Mucosa of gallbladder (tissue), 1 donor: ENCODE measurements at places on chromosomes 11 and 22. TPM values are rescaled to one million over a fixed set of nuclear protein-coding genes. Genes with fewer than 3 reads are reported as not detected.

CFAP300 gene
- 7.1 TPM for total RNA-seq

SHANK2 gene
- 18.0 TPM for total RNA-seq

ALDH3B2 gene
- total RNA-seq: 0.63 TPM

MS4A6E gene
- total RNA-seq: not detected

FCHSD2 gene
- 56.4 TPM for total RNA-seq

DPP3 gene
- 61.2 TPM for total RNA-seq

CYB561A3 gene
- total RNA-seq: 44.8 TPM

CST6 gene
- 1.0 TPM for total RNA-seq

OR52A1 gene
- total RNA-seq: not detected

TRIM66 gene
- 7.1 TPM for total RNA-seq

GLYATL2 gene
- total RNA-seq: 19.0 TPM

PTPRCAP gene
- total RNA-seq: 14.7 TPM

ANKK1 gene
- 0.29 TPM for total RNA-seq

CECR2 gene
- 0.89 TPM for total RNA-seq

SIDT2 gene
- total RNA-seq: 72.9 TPM

BCR gene
- 58.6 TPM for total RNA-seq

IFT27 gene
- total RNA-seq: 48.1 TPM

CTSW gene
- total RNA-seq: 2.7 TPM

SCN3B gene
- total RNA-seq: 0.75 TPM

APOA4 gene
- total RNA-seq: not detected

TSSK2 gene
- total RNA-seq: not detected

RAG1 gene
- total RNA-seq: 2.6 TPM

SHISAL1 gene
- 3.8 TPM for total RNA-seq

SLC5A4 gene
- total RNA-seq: 0.81 TPM

IL18 gene
- total RNA-seq: 34.3 TPM

SMC1B gene
- not detected for total RNA-seq

ADM2 gene
- 5.1 TPM for total RNA-seq

SCGB1C1 gene
- not detected for total RNA-seq

NCAM1 gene
- 20.3 TPM for total RNA-seq

CABP7 gene
- total RNA-seq: not detected
